ENCODE measurements at places on chromosomes 6 and 20. TPM values are rescaled to one million over a fixed set of nuclear protein-coding genes. Genes with fewer than 3 reads are reported as not detected.

DNA sequence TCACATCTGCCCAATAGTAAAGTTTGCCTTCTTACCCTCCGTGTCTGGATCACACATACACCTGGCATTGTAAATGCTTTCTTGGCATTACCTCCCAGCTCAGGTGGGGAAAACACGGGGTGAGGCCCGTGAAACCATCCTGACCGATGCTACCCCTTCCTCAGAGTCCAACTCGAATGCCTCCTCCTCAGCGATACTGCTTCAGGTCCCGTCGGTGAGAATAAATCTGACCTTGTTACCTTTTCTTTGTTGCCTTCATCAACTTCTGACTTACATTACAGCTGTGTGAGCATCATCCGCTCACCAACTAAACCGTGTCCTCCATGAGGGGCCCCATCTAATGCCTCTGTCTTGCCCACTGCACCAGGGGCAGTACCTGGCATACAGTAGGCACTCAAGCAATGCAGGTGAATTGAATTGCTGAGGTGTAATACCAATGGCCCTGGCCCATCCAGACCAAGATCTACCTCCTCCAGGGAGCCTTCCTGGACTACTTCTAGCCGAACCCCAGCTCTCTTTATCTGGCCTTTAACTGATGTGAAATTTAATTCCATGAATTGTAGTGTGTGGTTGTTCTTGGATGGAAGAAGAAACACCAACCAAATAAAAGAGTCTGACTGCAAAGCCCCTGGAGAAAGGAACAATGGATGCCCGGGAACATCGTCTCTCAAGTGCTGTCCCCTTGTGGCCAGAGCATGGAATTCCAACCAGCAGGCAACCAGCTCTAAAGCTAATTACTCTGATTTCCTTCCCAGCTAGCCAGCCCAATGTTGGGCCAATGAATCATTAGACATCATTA, 141.5 kb downstream of the ANKRD60 start:
- DNase-seq, result no peak

Gene TDP2
- 49.7 TPM for polyA plus RNA-seq

GRCh38 chr6:13373488-13373886, 45.1 kb upstream of the TBC1D7 start:
- DNase-seq, result no peak

Gene GTF2H4
- 10.2 TPM for polyA plus RNA-seq

Gene UNC93A
- not detected for polyA plus RNA-seq

DNA sequence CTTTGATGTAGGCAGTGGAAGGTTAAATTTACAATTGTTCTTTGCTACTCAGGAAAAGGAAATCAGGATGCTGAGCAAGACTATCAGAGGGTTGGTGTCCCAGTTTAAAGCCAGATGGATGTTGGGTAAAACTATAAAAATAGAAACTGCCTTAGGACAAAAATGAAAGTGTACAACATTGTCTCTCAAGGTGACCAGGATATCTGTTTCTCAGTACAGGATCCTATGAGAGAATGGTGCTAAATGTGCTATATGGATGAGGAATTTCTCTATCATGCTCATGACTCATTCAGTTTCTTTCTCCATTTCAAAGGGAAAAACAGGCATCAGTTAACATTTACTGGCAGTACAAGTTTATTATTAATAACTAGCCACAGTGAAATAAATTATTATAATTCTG, 534.2 kb upstream of the GJE1 start:
- no peak for DNase-seq

Gene CYP39A1
- not detected for polyA plus RNA-seq

All from immature natural killer cell (primary cell).